ENCODE measurements at places on chromosomes 2 and 18.

GRCh38 chr2:144770616-144771230, 250.8 kb upstream of the ZEB2 start:
- DNase-seq, result no peak

DNA sequence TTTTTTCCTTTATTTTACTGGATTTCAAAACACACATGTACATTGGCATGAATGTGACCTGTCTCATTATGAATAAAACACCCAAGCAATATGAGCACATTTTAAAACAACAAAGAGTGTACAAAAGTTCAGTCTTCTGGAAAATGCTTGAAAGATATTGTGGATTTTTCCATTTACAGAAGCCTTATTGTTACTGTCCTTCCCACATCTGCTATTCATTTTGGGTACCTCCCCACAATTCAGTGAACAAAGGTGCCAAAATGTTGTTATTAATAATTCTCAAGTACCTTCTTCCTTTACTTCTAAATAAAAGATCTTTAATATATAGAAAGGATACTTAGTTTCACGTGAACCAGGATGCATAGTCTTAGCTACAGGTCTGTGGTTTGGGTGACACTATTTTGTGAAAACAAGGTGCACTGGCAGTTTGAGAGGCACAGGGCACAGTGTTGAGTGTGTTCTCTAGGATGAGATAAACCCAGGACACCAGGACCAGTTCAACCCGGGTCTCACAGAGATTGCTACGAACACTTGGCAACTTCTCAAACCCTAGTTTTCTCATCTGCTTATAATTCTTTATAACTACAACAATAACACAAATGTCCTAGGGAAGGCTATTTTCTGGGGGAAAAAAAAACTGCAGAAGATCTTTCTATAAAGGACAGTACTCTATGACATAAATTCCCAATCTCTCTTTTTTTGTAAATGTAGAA, 84.5 kb upstream of the GALNT5 start:
- no peak for DNase-seq

DNA sequence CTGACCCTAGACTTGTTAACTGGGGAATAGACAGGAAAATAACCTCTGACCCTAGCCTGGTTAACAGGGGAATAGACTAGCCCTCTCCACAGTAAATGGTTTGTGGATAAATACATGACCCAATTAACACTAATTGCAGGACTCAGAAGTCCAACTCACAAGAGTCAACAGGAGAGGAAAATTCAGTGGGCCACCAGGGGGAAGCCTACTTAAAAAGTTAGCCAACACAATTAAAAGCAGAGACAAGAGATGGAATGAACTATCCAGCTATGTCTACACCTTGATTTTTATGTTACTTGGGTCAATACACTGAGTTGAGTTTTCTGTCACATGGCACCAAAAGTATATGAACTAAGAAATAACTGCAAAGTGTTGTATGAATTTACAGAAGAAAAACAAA, 158.8 kb upstream of the SLC39A10 start:
- peak; percentile 60 for DNase-seq

- DNase-seq, result no peak
Observed at GRCh38 chr2:232816657-232817056, 40.3 kb upstream of the KCNJ13 start.

DNA sequence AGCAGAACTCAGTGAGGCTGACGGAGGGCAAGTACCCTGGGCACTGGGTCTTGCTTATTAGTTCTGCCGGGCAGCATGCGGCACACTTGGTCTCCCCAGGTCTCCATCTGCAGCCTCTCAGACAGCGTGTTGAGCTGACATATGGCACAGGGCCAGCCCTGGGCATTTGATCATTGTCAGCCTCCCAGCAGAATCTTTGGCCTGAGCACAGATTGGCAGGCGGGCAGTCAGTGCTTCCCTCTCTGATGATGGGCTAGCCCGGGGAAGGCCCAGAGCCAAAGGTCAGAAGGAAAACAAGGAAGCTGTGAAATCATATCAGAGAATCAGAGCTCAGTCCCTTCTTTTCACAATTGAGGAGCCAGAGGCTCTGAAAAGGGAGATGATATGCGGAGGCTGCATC, 150.1 kb upstream of the LRRTM1 start:
- DNase-seq, result no peak

DNA sequence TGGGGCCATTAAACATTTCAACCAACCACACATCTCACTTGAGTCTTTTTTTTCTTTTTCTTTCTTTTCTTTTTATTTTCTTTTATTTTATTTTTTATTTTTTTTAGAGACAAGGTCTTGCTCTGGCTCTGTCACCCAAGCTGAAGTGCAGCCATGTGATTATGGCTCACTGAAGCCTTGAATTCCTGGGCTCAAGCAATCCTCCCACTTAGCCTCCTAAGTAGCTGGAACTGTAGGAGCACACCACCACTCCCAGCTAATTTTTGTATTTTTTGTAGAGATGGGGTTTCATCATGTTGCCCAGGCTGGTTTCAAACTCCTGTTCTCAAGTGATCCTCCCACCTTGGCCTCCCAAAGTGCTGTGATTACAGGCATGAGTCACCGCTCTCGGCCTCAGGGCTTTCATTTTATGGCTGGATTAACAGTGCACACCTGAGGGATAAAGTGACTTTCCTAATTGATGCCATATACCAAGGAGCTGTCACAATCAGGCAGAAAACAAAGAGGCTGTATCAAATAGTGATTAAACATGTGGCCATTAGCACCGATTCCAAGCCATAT, 21.5 kb downstream of the KIAA2012 start:
- no peak for DNase-seq

GRCh38 chr2:190149200-190149599, 86.7 kb upstream of the MSTN start:
- DNase-seq, result no peak

DNA sequence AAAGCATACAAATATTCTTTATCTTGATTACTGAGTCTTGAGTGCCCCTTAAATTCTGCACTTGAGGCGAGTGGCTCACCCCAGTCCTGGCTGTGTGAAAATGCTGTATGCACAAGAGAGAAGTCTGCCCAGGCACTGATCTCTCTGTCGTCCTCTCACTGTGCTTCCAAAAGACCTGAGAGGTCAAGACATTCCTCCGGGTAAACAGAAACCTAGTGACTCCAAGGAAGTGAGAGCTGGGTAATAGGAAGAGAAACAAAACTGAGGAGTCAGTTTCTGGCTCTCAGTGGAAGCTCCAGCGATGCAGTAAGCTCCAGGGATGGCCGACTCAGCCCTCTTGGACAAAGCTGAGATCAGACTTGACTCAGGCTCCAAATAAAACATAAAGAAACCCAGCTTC, 70.9 kb downstream of the AAK1 start:
- no peak for DNase-seq

- no peak for DNase-seq
Observed at GRCh38 chr2:45616658-45617411, 5.8 kb upstream of the SRBD1 start.

- DNase-seq, result no peak
Observed at GRCh38 chr2:100105678-100106054, 36.7 kb downstream of the AFF3 start.

GRCh38 chr2:64338910-64339500, 115.0 kb upstream of the LGALSL start:
- peak; percentile 49 for DNase-seq

DNA sequence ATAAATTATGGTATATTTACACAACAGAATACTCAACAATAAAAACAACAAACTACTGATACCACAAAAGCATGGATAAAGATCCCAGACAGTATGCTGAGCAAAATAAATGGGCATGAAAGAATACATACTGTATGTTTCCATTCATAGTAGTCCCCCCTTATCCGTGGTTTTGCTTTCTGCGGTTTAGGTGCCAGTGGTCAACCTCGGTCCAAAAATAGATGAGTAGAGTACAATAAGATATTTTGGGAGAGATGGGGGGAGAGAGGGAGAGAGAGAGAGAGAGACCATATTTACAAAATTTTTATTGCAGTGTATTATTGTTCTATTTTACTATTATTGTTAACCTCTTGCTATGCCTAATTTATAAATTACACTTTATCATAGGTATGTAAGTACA, 21.0 kb upstream of the TGFA start:
- DNase-seq, result no peak

DNA sequence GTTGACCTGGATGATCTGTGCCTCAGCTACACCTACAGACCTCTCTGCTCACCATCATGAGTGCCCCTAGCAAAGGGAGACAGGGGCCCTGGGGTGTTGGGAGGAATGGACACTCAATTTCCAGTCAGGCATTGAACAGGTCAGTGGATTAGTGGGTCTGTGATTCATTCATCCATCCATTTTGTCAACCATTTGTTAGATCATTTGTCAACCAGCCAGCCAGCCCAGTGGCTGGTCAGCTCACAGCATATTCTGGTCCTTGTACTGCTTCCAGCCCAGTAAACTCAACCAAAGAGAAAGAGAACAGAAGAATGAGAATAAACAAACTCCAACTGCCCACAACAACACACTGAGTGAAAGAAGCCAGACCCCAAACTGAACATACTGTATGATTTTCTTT, 4.6 kb upstream of the KLF11 start:
- no peak for DNase-seq

GRCh38 chr2:177666408-177666807, 273.8 kb downstream of the AGPS start:
- DNase-seq, result peak; percentile 37

GRCh38 chr2:73089270-73090030, 17.9 kb upstream of the SFXN5 start:
- DNase-seq, result no peak

DNA sequence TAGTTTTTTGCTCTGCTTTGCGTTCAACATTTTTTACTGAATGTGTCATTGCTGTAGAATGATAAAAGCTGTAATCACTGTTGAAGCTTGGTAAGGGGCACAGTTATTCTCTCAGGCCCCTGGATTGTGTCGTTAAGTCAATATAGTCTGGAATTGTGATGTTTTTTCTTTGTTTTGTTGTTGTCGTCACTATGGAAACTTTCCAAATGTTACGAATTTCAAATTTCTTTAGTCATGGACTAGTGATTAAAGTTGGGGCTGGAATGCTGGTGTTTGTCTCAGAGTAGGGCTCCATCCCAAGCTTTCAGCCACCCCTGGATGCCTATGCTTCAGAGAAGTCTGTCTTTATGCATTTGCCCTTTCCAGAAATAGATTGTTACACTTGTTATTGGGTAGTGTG, 287.2 kb downstream of the CDH19 start:
- no peak for DNase-seq

GRCh38 chr2:133644846-133645245, 76.6 kb upstream of the NCKAP5 start:
- no peak for DNase-seq

- no peak for DNase-seq
Observed at GRCh38 chr18:23757437-23757733, 68.1 kb downstream of the LAMA3 start.

DNA sequence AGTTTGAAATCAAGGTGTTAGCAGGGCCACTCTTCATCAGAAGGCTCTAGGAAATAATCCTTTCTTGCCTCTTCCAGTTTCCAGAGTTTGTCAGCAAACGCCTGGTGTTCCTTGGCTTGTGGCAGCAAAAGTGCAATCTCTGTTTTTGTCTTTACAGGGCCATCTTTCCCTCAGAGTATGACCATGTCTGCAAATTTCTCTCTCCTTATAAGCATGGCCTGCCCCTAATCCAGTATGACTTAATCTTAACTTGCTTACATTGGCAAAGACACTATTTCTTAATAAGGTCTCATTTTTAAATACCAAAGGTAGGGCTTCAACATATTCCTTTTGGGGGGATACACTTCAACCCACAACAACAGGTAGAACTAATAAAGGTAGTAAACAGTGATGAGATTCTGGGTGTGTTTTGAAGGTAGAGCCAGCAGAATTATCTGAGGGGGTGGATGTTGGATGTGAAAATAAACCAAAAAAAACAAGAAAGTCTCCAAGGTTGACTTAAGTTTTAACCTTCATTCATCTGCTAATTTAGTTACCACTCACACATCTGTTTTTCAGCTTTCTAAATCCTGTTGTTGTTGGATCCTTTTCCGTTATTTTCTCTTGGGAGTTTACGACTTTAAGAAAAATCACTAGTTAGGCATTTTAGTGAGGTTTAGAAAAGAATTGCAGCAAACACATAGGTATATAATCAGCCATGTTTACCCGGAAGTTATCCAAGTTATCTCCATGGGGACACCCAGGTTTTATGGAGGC, 234.4 kb upstream of the FIGN start:
- no peak for DNase-seq

- DNase-seq, result no peak
Observed at GRCh38 chr2:217074576-217075255, 214.9 kb upstream of the TNP1 start.

GRCh38 chr2:234333168-234334130, 163.4 kb downstream of the ARL4C start:
- DNase-seq, result no peak

- no peak for DNase-seq
Observed at GRCh38 chr2:151315381-151315903, 26.0 kb upstream of the NMI start.

DNA sequence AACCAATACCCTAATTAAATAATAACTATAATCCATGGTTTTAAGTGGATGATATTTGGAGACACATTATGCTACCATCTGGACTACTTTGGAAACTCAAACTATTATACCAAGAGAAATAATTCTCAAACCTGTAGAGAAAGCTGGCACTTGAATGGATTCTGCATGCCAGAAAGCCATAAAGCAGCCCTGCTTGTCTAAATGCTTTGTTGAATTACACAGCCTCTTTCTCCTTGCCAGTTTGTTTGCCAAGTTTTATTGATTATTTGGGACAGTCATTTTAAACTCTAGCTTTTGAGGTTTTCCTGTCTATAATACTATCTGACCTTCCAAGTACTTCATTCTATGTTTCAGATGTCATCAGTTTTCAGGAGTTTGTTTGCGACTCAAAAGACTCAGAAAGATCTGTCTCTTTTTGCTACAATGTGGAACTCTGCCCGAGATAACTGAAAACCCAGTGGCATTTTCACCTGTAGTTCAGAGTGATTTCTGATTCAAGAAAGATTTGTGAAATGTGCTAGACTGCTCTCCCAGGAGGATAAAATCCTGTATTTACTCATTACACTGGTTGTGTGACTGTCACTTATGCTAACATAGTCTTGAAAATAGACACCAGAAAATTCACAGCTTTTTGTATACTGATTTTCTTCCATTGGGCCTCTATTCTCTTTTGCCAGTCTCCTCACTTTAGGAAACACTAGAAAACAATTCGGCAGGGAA, 29.2 kb upstream of the MBOAT2 start:
- no peak for DNase-seq

- no peak for DNase-seq
Observed at GRCh38 chr18:46719388-46719787, 37.5 kb downstream of the ST8SIA5 start.

- no peak for DNase-seq
Observed at GRCh38 chr2:74533464-74533863, 3.7 kb downstream of the HTRA2 start.

DNA sequence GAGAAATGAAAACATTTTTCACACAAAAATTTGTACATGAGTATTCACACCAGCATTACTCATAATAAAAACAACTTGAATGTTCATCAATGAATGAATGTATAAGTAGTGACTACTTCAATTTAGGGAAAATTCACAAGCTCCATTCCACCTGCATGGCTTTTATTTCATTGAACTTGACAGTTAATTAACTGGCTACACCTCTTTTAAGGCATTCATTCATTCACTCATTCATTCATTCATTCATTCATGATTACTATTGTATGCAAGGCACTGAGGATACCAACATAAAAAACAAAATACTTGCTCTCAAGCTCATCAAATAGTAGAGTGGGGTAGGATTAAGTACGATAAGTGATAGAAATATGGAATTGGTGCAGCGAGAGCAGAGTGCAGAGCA, 198.3 kb upstream of the DLGAP1 start:
- no peak for DNase-seq
